ENCODE measurements at places on chromosomes 7 and 10.
A peak's percentile ranks its signal among the peaks of the same experiment; 100 is the strongest.

- DNase-seq: no peak
These were observed 34.7 kb downstream of the WAPL start for GRCh38 chr10:86486856-86487255.

DNA sequence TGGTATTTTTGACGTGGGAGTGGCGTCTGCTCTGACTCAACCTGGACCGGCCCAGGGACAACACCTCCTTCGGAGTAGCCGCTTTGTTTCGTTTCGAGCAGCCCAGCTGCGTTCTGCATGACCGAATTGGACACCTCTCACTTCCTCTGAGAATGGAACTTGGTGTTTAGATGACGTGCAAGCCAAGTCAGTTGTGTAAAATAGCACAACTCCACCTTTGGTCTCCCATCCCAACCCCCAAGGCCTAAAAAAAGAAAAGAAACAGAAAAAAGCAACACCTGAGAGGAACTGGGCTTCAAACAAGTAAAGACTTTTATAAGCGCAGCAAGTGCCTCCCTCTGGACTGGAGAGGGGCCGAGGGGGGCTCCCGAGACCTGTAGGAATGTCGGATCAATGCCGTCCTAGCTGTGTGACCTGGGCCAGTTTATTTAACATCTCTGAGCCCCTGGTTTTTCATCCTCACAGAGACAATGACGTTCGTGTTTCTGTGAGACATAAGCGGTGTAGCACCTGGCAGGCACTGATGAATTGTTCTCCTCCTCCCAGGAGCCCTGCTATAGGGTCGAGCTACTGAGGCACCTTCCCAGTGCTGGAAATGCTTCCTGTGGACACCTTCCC lies 52.0 kb upstream of the SMNDC1 start:
- DNase-seq: peak; percentile 13

DNA sequence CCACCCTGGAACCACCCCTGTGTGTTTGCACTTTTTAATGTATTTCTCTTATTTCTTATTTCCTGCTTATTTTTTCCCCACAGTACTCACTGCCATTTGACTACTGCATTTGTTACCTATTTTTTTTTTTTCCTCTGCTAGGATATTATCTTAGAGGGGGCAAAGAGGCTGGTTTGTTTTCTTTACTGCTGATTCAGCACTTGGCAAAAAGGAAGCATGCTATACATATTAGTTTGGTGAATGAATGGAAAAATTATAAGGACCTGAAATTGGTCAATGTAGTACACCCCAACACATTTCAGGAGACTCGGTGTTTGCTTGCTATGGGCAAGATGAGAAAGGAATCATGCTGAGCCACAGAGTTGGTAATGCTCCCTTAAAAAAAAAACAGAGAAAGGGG lies 193.5 kb downstream of the SORCS3 start:
- DNase-seq: no peak

GRCh38 chr7:133635541-133635940 lies 382.7 kb downstream of the EXOC4 start:
- no peak for DNase-seq

DNA sequence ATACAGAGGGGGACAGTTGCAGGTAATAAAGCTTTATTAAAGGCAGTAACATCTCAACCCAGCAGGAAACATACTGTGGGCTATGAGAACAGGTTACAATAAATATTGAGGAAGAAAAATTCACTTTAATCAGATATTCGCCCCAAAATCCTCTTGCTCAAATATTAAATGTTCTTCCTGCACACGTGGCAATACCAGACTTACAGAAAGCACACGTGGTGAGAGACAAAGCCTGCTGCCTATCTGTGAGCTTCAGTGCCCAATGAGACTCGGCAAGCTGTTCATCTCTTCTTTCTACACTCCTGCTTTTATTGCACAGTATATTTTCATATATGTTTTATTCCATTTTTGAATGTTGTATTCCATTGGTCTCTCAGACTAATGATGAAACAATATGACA lies 113.2 kb downstream of the OR13A1 start:
- DNase-seq: no peak

GRCh38 chr10:13724484-13724883 lies 137.7 kb downstream of the PRPF18 start:
- DNase-seq: no peak

DNA sequence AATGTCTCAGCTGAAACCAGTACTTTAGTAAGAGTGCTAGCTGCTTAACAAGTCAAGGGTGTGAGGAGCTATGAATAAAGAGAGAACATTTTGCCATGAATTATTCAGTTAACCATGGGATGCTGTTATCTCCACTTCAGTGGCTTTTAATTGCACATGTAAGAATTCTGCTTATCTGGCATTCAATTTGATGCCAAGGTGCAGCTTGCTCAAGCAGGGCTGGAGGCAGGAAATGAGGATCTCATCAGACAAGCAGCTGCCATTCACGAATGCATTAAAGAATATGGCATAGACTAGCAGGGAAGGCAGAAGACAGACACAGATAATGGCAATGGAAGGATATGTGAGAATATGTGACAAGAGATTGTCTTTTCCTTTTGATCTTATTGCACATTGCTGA lies 697.8 kb downstream of the NRG3 start:
- DNase-seq: no peak

DNA sequence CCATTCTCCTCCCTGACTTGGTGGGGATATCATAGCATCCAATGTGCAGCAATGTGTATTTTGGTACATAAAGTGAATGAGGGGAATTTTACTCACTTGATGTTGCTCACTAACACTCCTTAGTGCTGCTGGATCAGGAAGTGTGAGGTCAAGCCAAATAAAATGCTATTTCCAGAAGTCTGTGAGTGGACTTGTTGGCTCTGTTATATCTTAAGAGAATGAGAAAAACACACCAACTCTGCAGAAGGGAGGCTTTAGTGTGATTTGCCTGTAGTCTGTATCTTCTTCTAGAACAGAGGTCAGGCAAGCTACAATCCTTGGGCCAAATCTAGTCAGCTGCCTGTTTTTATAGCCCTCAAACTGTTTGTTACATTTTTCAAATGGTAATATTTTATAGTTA lies 154.3 kb downstream of the POLR1F start:
- DNase-seq: no peak

- no peak for DNase-seq
These were observed 67.2 kb upstream of the NME8 start for GRCh38 chr7:37781156-37781555.

All from stromal cell of bone marrow (primary cell).